ENCODE measurements at places on chromosomes 1 and 21.
A peak's percentile ranks its signal among the peaks of the same experiment; 100 is the strongest.

DNA sequence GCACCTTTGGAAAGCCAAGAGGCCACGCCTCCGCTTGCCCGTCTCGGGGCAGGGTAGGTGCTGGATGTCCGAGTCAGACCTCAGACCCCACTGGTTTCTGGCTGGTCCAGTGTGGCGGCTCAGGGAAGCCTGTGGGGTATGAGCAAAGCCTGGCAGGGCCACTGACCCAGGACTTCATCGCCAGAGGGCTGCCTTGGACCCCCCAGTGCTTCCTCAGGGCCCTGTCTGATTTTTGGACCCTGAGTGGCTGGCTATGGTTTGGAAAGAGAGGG, 20.4 kb downstream of the LHX4 start:
- DNase-seq = no peak

DNA sequence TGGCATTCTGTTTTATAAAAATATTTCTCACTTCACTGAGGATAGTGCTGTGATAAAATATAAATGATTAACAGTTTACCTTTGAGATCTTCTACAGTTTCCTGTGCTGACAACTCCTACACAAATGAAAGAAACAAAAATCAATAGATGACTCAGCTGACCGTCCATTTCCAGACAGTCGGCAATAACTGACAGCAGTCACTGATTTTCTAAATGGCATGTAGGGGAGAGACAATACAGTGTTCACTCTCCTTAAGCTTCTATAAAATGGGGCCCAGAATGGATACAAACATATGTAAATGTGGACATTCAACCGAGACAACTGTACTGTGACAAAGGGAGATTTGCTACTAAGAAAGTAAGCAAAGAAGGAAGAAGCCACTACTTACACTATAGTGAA, 34.3 kb downstream of the PCNX2 start:
- no peak for DNase-seq

DNA sequence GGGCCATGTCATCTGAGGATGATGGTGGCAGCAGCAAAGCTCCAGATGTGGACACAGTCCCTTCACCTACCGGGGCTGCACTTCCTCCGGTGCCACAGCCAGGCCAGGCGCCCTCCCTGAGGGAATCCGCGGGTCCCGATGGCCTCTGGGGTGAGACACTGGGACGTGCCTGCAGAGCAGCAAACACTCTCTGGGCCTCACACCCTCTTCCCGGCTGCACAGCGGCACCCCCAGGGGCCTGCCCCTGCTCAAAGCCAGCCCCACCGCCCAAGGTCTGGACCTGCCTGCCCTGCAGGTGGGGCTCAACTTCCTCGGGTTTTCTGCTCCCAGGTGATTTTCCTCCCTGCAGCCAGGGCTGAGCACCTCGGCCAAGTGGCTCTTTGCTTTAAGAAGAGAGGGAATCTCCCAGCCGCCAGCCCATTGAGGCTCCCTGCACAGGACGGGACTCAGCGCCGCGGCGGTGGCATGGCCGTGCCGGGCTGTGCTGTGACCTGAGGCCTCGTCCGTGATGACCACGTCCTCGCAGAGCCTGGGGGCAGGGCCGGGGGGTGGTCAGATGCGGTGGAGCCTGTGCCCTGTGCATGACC, 21.3 kb upstream of the COL18A1 start:
- DNase-seq = no peak

DNA sequence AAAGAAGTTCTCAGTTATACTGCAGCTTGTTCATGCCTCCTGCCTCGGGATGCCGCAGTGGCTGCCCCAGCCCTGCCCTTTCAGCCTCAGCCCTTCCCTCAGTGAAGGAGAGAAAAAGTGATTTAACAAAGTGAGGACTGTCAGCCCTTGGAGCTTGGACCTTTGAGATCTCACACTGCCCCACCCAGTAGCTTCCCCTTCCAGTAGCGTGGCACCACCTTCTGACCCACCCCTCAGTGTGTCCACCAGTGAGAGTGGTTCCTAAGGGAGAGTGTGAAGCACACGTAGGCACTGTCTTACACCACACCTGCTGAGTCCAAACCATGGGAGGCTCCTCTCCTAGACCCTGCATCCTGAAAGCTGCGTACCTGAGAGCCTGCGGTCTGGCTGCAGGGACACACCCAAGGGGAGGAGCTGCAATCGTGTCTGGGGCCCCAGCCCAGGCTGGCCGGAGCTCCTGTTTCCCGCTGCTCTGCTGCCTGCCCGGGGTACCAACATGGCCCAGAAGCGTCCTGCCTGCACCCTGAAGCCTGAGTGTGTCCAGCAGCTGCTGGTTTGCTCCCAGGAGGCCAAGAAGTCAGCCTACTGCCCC, at the start of gene CDA:
Gene CDA, plus strand, starts transcription at position 464 of the 592 bp plus-strand sequence. Its CDS starts 33 bp downstream, at position 497.
- DNase-seq = no peak

GRCh38 chr1:109248797-109249629, at the start of gene CELSR2:
Gene CELSR2, plus strand, starts transcription at chr1:109249539. Its CDS starts 541 bp downstream, at chr1:109250080.
- peak; percentile 59 for DNase-seq

DNA sequence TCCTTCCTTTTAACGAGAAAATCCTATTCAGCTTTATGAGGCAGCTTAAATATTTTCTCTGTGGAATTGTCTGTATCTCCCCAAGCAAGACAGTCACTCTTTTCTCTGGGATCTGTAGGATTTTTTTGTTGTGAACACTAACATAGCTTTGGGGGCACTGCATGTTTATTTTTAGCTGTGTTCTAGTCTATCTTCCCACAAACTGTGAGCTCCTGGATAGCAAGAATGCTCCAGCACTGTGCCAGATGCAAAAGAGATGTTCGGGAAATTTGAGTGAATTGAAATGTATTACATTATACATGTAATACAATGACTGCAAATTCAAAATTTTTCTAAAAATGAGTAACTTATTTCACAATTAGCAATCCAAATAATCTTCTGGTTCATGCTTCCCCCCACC, 282.2 kb downstream of the PLPP3 start:
- DNase-seq = no peak

GRCh38 chr1:159554696-159555095, 18.9 kb upstream of the OR10J5 start:
- DNase-seq = no peak

DNA sequence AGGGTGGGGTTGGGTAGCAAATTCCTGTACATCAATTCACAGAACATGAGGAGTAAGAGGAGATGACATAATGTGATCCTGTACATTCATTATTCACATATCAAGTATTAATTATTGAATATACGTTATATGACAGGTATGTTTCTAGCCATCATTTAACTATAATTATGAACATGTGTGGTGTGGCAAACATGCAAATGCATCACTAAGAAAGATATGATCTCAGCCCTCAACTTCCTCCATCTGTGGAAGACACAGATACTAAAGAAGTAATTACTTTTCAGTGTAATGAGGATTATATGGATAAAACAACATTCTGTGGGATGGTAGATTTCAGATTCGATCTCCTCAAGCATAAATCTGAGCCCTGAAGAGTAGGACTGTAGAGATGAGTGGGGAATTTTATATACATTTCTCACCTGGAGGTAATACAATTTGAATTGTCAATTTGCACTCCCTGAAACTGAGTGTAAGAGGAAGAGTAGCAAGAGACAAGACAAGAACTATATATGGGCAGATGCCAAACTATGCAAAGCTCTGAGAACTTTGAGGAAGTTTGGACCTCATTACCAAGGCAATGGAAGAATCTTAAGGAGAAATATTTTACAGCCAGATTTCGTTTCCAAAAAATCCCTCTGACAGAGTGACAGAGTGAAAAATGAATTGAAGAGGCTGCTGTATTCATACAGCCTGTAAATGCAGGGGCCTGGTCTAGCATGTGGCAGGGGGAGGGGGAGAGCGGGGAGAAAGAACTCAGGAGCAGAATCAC, 275.5 kb downstream of the TPR start:
- DNase-seq = peak; percentile 53

- DNase-seq = no peak
These were observed 5.3 kb upstream of the SLC19A1 start for GRCh38 chr21:45547545-45547900.

DNA sequence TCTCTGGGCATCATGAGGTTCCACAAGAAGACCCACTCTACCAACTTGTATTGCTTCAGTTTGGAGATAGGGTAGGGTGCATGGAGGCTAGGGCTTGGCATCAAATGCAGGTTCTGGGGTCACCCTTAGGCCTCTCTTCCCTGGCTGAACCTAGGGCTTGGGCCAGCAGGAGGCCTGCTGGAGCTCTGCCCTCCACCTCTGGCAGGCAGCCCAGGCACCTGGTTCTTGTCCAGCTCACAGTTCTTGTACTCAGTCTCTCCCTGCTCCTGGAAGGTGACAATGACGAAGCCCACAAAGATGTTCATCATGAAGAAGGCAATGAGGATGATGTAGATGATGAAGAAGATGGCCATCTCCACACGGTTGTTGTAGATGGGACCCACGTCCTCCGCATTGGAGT, 37.5 kb upstream of the KIF21B start:
- DNase-seq = no peak

GRCh38 chr1:215669806-215670491, 102.8 kb downstream of the KCTD3 start:
- DNase-seq = no peak

DNA sequence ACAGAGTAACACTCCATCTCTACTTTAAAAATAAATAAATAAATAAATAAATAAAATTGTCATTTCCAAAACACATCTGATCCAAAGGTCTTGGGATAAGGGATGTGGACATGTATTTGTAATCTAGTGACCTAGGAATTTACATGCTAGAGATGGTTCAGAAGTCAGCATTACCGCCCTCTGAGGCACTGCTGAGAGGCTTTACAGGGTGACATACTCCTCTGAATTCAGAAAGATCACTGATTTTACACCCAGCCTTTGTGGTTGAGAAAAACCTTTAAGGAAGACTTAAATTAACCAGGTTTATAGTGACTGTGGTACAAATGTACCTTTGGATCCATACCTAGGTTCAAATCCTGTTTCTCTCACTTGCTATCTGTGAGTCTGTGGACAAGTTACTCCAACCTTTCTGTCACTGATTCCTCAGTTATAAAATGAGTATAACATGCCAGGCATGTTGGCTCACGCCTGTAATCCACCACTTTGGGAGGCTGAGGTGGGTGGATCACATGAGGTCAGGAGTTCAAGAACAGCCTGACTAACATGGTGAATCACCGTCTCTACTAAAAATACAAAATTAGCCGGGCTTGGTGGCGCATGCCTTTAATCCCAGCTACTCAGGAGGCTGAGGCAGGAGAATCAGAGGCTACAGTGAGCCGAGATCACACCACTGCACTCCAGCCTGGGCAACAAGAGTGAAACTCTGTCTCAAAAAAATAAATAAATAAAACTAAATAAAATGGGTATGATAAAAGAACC, 20.1 kb downstream of the OSBPL9 start:
- DNase-seq = peak; percentile 87

DNA sequence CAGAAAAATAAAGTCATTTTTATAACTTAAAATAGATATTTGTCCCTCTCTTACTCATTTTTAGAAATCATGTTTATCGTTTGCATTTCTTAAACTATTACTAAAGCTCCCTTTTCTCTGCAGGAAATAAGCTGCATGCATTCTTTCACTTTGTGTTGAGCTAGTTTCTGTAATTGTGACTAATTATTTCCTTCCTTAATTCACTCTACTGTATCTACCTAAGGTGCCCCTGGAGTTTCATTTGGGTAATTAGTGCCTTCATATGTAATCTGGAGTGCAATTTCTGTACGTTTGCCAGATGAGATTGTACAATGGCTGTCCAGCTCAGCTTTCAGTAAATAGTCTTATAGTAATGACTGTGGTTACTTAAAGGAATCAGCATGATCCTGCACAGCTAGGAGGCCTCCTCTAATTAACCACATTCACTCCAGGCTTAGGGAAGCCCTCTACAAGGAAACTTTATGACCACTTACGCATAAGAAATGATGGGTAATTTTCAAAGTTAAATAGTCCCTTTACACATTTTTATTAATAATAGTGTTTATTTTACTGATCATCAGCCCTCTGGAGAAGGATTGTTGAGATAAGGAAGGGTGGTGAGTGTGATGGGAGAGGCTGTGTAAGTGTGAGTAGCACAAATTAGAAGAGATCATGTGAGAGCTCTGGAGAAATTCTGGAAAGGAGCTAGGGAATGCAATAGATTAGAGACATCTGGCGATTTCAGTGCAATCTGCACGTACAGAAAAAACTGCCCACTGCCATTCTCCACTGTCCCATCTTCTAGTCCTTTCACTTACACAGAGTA, 86.8 kb downstream of the LRRC8C start:
- peak; percentile 55 for DNase-seq

GRCh38 chr21:17441370-17441769, 71.5 kb upstream of the CXADR start:
- DNase-seq = no peak

- no peak for DNase-seq
These were observed 40.5 kb upstream of the PROX1 start for GRCh38 chr1:213947200-213947801.

DNA sequence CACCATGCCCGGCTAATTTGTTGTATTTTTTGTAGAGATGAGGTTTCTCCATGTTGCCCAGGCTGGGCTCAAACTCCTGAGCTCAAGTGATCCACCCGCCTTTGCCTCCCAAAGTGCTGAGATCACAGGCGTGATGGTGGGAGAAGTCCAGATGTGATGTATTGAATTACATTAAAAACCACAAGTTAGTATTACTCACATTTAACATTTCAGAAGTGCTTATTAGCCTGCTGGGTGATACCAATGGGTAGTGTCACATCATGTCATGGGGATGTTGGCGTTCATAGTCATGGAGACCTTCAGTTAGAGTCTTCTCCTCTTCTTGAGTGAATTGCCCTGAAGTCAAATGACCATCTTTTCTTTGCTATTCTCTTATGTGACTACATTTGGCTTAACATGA, 63.6 kb upstream of the VAMP3 start:
- peak; percentile 38 for DNase-seq

DNA sequence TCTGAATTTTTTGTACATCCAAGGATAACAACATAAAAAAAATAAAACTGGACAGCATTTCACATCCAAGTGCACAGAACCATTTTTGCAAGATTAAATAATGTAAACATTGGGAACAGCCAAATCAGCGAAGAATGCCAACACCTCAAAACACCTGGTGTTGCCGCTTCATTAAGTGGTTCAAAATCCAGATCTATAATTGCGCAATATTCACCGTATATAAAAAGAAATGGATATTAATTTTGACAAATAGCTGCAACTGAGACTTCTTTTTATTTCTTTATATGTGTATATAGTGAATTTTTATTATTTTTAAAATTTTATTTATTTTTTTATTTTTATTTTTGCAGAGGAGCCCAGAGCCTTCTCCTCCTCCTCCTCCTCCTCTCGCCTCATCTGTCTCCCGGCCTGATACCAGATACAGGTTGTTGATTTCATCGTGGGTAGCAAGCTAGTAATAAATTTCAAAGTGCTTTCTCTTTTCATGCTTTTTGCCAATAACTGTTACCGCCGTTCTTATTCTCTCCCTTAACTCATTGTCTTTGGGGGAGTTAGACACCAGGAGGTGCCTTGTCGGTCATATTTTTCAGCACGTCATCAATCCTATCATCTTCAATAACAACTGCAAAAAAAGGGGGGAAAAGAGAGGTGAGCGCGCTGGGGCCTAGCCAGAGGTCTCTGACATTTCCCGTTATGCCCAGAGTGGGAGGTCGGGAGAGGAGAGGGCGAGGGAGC, 2.7 kb downstream of the CAMK2N1 start:
- DNase-seq = no peak

DNA sequence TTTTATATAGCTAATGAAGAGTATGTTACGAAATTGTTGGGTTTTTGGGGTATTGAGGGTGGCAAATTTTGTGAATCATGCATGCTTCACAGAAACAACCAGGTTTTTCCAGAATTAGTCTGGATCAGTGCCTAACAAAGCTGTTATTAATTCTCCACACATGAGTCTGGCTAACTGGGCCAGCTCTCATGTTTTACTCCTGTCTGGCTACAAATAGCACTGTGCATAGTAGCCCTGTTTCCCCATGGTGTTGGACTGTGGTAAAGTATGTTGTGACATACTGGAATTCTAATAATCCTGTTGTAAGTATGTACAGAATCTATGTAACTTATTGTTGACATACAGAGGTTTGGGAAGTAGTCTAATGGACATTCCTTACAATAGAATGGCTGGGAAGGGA, 35.8 kb downstream of the S100B start:
- DNase-seq = peak; percentile 68

All from fibroblast of skin of abdomen (primary cell).